NT2/D1 (cell line): ENCODE measurements at places on chromosomes 11 and 22.

- DNase-seq = no peak
Measured at GRCh38 chr11:131609337-131609736, 238.9 kb downstream of the NTM start.

DNA sequence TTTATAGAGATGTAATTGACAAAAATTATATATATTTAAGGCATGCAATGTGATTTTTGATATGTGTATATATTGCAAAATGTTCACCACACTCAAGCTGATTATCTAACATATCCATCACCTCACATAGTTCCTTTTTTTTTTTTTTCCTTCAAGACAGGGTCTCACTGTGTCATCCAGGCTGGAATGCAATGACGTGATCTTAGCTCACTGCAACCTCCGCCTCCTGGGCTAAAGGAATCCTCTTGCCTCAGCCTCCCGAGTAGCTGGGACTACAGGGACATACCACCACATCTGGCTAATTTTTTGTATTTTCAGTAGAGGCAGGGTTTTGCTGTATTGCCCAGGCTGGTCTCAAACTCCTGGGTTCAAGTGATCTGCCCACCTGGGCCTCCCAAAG is 65.1 kb upstream of the SLC35C1 start:
- no peak for DNase-seq

DNA sequence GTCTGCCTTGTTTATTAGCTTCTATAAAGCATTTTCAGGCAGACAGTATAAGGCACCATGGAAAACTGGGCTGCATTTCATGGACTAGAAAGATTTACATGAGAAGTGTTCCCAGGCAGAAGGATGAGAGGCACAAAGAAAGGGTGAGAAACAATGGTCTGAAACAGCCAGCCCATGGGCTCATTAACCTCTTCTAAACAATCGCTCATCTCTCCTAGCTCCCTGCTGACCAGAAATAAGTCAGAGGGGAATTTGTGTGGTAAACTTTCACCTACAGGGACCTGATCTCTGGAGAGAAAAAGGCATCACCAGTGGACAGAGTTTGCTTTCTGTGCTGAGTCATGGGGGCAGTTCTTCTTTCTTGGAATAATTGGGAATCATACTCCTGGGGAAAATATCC is 51.8 kb upstream of the KIRREL3 start:
- DNase-seq = peak; percentile 22

- no peak for DNase-seq
Measured at GRCh38 chr11:133254601-133255000, 277.7 kb downstream of the OPCML start.

GRCh38 chr22:41384128-41384527 is 2.4 kb downstream of the TEF start:
- DNase-seq = no peak

- no peak for DNase-seq
Measured at GRCh38 chr11:2271077-2271326, 614 bp upstream of the ASCL2 start.

DNA sequence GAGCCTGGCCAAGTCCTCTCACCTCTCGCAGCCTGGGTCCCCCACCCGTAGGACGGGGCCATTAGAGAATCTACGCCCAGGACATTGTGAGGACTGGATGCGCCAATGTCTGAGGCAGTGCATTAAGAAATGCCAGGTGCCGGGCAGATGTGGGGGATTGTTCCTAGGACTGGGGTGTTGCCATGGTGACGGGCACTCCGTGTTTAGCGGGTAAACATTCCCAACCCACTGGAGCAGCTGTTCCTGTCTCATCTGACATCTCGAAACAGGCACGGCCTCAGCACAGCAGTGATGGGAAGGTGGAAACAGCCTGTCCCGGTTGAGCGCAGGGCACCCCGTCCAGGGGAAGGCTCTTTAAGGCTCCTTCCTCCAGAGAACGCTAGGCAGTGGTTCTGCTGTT is 99.6 kb upstream of the RTL6 start:
- no peak for DNase-seq

- no peak for DNase-seq
Measured at GRCh38 chr11:61918938-61919704, 1.8 kb upstream of the RAB3IL1 start.

- DNase-seq = no peak
Measured at GRCh38 chr11:47107744-47108143, 68.9 kb downstream of the ARFGAP2 start.

GRCh38 chr11:11608783-11609232 is 13.0 kb downstream of the GALNT18 start:
- no peak for DNase-seq
